Fibroblast of lung (primary cell): ENCODE measurements at places on chromosomes 13 and 19.

GRCh38 chr19:35940078-35940775 is 4.1 kb downstream of the LRFN3 start:
- no peak for DNase-seq

DNA sequence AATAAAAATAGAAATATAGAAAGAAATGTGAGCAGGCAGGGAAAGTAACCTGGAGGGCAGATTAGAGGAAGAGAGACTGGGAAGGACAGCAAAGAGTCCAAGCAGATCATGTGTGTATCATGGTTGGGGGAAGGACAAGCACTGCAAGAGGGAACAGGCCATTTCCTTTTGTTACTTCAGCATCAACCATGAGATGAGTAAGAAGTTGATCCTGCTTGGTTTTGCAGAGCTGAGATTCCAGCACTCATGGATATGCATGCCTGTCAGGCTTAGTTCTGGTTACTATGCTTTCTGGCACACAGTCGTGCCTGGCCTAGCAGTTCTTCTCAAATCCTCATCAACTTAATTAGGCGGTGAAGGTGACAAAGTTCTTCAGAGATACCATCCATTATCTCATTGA is 18.1 kb downstream of the NALCN start:
- DNase-seq, result peak; percentile 83

DNA sequence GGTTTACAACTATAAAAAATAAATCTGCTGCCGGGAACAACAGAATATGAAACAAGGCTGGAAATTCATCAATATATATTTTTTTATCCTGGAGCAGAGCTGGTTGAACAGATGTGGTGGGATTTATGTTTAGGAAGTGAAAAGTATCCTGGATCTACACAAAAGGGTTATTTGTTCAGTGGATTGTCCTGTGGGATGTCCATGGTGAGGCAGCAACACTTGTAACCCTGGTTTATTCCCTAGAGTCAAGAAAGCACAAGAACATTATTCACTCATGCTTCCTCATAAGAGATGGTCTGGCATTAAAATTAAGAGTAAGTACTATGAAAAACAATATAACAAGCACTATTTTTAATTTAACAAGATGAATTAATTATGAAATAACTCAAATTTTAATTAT is 46.0 kb downstream of the PRR20E start:
- no peak for DNase-seq

GRCh38 chr19:4909156-4909896 is at the start of gene UHRF1:
UHRF1 (plus strand) TSS chr19:4909501; CDS start chr19:4910886, 1,385 bp downstream.
- DNase-seq, result peak; percentile 35

DNA sequence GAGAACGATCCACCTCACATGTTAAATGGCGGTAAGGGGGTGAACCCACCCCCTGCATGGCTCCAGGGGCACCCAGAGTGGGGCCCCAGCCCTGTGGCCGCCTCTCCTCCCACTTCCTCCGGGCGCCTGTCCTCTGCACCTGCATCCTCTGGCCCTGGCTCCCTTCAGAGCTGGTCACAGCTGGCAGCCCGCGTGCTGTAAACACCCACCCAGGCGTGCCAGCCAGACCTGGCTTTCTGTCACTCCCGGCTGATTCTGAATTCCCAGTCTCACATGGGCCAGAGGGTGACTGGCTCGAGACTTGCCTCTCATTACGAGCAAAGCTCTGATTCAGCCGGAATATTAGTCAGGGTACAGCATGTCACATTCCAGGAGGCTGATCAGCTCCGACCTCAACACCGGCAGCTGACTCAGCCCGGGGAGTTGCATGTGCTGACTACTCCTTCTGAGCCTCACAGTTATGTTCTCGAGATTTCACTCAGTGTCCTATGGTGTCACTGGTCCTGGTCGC is 75.1 kb downstream of the GNG7 start:
- DNase-seq, result peak; percentile 99

- DNase-seq, result peak; percentile 3
Measured at GRCh38 chr13:107339209-107339608, 771.3 kb upstream of the ARGLU1 start.

GRCh38 chr13:28173793-28174192 is 35.4 kb downstream of the PAN3 start:
- no peak for DNase-seq

GRCh38 chr13:37429976-37430375 is 168.6 kb downstream of the POSTN start:
- DNase-seq, result peak; percentile 84

- no peak for DNase-seq
Measured at GRCh38 chr13:109333893-109334651, 452.3 kb downstream of the IRS2 start.

DNA sequence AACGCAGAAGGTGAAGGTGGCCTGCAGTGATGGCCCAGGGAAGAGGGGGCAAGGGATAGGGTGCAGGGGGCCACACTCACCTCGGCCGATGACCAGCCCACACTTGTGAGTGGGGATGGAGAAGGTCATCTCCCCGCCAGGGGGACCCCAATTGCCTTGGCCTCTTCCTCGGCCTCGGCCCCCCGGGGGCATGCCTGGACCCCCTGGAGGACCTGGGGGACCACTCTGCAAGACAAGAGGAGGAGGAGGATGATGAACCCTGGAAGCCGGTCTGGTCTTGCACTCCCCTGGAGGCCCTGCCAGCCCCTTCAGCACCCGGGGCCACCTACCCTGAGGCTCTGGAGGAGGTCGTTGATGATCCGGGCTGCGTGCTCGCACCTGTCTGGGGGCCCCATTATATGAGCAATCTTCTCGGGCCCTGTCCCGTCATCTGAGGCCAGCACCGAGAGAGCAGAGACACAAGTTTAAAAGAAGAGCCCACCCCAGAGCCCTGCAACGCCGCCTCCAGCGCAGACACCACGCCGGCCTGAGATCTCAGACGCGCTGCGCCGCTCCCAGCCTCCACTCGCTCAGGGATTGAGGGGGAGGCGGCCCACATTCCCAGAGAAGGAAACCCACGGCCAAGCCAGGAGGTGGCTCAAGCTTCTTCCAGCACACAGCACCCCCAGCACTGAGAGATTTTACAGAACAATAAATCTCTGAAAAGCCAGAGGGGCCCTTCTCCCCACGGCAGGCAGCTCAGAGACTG is 7.8 kb downstream of the KHSRP start:
- DNase-seq, result no peak

- DNase-seq, result no peak
Measured at GRCh38 chr19:1417681-1418495, 10.5 kb downstream of the DAZAP1 start.

DNA sequence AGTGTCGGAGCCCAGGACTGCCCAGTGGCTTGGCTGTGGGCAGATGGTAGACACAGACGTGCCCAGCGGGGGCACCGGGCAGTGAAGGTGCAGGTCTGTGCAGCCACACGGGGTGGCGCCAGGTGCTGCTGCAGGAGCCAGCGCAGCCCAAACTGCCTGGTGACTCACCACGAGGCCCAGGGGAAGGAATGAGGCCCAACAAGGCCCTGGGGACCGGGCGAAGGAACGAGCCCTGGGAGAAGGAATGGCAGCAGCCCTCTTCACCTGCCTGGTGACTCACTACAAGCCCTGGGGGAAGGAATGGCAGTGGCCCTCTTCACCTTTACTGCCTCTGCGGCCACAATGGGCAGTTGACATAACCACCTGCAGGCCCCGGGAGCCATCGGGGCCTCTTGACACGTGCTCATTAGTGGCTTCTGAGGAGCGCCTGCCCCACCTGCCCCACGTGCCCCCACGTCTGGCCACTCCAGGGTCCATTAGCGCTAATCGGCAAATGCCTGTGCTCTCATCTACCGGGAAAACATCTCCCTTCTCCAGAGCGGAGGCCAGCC is 9.3 kb downstream of the MED16 start:
- no peak for DNase-seq

- DNase-seq, result no peak
Measured at GRCh38 chr19:15913830-15914229, 16.0 kb upstream of the CYP4F2 start.

DNA sequence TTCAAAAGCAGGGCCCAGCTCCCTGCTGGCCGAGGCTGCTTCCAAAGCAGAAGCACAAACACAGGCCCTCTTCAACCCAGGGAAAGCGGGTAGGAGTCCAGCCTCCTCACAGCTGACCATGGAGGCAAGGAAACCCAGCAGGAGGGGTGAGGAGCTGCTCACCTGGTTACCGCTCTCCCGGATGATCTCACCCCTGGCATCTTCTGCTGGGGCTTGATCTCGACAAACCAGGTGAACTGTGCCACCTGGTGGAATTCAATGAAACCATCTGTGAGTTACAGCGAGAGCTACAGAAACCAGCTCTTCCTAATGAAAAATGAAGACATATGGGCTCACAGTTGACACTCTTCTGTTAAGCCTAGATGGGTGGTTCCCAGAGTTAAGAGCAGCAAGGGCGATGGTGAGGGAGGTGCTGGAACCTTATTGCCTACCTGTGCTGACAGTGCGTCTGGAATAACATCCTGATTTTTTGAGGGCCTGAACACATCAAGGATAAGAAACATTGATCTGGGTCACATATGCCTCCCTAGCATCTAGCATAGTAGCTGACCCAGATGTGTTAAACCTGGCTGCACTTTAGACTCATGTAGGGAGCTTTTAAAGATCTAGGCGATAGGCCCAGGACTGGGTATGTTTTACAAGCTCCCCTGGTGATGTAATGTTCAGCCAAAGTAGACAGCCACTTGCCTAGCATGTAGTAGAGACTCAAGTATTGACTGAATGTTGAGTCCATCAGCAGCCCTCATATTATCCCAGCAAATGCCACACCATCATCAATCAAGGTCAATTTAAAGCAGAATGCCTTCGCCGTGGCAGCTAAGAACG is 6.1 kb downstream of the DHRS12 start:
- peak; percentile 55 for DNase-seq

DNA sequence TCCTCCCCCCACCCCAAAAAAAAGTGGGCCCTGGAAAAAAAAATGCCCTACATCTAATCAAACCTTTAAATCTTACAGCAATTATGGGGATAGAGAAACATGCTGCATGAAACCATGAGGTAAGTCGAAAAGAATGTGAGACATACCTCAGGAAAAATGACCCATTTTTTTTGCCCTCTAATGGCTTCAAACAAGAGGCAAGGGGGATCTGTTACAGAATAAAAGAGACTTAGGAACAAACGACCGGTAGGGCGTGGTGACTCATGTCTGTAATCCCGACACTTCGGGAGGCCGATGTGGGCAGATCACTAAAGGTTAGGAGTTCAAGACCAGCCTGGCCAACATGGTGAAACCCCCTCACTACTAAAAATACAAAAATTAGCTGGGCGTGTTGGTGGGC is 8.4 kb downstream of the RGL3 start:
- DNase-seq, result peak; percentile 52

GRCh38 chr13:29059800-29060199 is 239.7 kb downstream of the MTUS2 start:
- DNase-seq, result no peak

DNA sequence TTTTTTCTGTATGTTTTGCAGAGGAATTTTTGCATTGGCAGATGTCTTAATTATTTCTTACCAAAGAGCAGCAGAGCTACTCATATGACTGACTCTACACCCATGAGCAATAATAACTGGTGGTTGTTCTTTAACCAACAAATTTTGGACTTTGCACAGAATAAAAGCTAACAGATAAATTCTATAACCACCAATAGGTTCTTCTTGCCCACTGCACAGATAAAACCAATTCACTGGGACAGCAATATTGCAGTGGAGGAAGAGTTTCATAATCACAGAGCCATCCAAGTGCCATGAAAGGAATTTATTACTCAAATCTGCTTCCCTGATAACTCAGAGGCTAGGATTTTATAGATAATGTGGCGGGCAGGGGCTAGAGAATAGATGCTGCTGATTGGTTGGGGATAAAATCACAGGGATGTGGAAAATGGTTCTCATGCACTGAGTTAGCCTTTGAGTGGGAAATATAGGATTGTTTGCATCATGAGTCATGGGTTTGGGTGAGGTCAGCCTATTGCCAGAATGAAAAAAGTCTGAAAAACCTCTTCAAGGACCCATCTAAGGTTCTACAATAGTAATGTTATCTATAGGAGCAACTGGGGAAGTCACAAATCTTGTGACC is 104.3 kb upstream of the PCDH17 start:
- no peak for DNase-seq

DNA sequence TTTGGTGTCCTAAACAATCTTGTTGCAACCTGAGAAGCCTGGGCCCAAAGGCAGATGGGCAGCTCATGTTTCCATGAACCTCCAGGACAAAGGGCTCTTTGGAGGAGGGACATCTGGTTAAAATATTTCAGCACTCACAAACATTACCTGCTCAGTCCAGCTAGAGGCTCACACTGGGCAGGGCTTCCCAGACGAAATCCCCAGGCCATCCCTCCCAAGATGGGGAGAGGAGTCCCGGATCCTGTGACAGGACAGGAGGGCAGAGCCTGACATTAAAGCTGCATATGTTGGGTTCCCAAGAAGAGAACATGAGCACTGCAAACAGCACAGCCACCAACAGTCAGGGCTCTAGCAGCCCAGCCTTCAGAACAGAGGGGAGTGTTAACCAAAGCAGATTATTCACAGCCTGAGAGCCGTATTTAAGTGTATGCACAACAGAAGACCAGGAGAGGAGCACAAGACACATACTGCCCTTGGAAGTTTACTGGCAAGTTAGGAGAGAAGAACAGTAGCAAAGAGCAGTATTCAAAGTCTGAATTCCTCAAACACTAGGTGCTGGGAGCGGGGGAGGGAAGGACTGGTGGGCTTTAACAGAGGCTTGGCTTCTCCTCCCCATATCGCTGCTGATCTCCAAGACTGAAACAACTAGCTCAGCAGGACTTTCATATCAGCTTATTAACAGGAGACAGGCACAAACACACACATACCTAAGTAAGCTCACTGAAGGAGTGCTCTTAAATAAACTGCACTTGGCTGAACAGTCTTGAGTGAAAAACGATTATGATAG is 12.3 kb downstream of the ATP7B start:
- no peak for DNase-seq

DNA sequence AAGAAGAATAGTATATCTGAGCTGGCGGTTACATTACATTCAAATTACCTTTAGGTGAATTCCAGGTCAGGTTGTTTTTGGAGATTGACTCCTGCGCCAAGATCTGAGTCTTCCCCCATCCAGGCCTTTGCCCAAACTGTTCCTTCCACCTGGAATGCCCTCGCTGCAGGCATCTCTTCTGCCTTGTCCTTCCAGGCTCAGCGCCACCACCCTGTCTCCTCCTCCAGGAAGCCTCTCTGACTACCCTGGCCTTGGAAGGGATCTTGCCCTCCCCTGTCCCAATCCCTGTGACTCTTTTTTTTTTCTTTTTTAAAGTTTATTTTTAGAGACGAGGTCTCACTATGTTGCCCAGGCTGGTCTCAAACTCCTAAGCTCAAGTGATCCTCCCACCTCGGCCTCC is 1.7 kb upstream of the HOMER3 start:
- no peak for DNase-seq

GRCh38 chr19:2084993-2085720 is 11.0 kb downstream of the MOB3A start:
- peak; percentile 46 for DNase-seq

- no peak for DNase-seq
Measured at GRCh38 chr13:25619897-25620296, 248.1 kb downstream of the ATP8A2 start.

DNA sequence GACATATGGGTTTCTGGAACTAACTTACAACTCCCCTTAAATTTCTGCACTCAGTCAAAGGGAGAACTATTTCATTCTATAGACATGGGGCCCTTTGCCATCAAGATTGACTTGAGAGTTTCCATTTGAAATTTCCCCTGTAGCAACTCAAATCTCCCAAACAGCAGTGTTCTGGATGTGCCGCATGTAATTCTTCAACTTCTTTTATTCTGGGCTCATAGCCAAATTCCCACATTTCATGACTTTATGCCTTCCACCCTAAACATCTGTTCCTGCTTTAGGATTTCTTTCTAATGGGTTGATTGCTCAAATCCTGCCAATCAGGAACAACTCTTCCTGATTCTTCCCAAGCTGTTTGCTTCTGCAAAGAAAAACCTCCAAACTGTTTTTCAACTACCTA is 336.0 kb downstream of the TBC1D4 start:
- peak; percentile 14 for DNase-seq
